ENCODE measurements at places on chromosomes 6 and 20. TPM values are rescaled to one million over a fixed set of nuclear protein-coding genes. Genes with fewer than 3 reads are reported as not detected.
A peak's percentile ranks its signal among the peaks of the same experiment; 100 is the strongest.

SSTR4 gene
- total RNA-seq, result 0.53 TPM

DNA sequence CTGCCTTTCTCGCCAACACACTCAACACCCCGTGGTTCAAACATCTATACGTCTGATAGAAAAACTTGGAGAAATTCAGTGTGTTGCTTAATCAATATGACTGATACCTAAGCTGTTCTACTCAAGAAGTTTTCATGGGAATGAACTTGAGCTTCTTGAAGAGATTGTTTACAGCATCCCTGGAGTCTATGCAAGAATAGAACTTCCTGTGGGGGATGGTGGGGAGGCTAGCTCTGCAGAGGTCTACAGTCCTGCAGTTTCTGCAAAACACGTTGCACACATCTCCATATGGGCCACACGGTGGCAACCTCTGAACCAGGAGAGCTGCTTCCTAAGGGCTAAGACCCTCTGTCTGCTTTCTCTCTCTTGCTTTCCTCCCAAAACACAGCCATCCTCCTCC is 32.7 kb upstream of the FANCE start:
- DNase-seq, result peak; percentile 51

GHRH gene
- not detected for total RNA-seq

GRCh38 chr6:99841297-99841696 is 152.7 kb downstream of the MCHR2 start:
- DNase-seq, result no peak

SOBP gene
- total RNA-seq, result 2.1 TPM

DNA sequence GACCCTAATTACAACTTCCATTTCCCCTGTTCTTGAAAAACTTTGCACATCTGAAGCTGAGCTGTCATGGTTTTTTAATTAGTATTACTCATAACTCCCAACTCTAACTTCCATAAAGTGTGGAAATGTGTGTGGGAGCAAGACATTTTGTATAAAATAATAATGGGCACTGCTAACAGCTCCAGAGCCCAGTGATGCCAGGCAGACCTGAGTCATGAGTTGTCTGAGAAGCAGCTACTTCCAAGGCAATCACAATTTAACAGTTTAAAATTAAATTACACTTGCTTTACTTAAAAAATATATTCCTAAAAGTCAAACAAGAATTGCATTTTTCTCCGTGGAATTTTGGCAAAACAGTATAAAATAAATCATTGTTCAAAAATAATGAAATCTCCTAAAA is 6.4 kb downstream of the SLC2A12 start:
- no peak for DNase-seq

DNA sequence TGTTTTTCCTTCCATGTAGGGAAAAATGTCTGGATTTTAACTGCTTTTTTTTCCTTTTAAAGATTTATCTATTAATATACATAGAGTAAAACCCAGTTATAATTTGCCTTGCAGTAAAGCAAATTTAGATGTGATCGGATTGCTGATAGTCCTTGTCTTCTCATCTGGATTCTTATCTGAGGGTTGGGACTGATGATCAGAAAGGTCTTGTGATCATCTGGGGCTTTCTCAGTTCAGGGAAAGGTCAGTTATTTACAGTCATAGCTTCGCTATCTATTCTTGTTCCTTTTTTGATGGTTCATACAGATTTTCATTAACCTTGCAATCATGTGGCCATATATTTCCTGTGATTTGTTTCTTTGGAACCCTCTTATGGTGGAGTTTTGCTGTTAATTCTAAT is 63.8 kb upstream of the CLDN20 start:
- no peak for DNase-seq

ARFGEF2 gene
- total RNA-seq, result 48.0 TPM

DLK2 gene
- total RNA-seq, result 0.33 TPM

- no peak for DNase-seq
These were observed 44.9 kb downstream of the TPD52L1 start for GRCh38 chr6:125198398-125198937.

DNA sequence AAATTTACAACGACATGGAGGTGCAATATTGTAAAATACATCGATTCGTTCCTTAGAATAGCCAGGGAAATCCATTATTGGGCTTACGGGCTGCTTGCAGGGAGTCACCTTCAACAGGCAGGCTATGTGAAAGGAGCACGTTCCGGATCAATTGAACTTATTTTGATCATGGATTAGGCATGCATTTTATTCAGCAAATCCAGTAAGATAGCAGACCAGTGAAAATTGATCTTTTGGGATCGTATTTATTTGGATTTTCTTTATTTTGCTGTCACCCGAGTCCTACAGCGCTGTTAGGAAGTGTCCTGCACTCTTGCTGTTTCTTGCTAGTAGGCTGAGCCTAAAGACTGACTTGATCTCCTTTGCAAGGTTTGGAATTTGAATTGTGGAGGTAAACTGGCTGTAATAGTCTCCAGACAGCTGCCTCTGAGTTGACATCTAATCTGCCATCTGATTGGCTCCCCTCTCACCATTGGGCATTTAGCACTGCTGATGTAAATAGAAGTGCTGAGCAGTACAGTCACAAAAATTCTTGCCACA is 3.0 kb downstream of the ARID1B start:
- DNase-seq, result peak; percentile 80

GPX5 gene
- total RNA-seq, result not detected

- DNase-seq, result peak; percentile 85
These were observed 161.6 kb upstream of the TNFAIP3 start for GRCh38 chr6:137705160-137706082.

- DNase-seq, result no peak
These were observed 153.4 kb upstream of the HEY2 start for GRCh38 chr6:125596020-125596419.

GRCh38 chr20:52829111-52829510 is 143.0 kb upstream of the TSHZ2 start:
- no peak for DNase-seq

- DNase-seq, result no peak
These were observed 238.6 kb downstream of the LRFN2 start for GRCh38 chr6:40348591-40348990.

GRCh38 chr6:189676-190075 is 102.6 kb upstream of the DUSP22 start:
- DNase-seq, result no peak

- DNase-seq, result no peak
These were observed 823.6 kb downstream of the MAFB start for GRCh38 chr20:39865446-39865845.

TRERF1 gene
- total RNA-seq, result 5.1 TPM

DNA sequence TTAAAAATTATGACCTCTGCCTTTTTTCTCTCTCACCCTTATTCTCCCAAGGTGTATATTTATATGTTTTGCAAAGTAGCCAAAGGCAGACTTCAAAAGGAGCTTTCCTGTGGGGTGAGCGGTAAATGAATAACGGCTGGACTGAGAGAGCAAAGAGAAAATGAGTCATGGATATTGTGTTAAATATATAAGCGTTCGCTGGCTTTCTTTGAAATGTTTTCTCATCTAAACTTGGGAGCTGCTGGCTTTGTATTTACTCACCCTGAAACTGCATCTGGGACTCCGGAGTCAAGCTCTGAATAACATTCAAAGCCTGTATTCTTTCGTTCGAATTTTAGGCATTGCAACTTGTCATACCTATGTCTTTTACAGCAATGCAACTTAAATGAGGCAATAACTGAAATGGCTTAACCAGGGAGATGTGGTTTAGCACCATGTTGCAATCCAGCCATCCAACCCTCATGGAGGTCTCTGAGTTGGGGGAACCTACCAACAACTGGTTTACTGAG is 32.0 kb downstream of the ATXN1 start:
- peak; percentile 54 for DNase-seq

LAMA2 gene
- total RNA-seq, result 55.6 TPM

HFE gene
- total RNA-seq, result 7.4 TPM

DNA sequence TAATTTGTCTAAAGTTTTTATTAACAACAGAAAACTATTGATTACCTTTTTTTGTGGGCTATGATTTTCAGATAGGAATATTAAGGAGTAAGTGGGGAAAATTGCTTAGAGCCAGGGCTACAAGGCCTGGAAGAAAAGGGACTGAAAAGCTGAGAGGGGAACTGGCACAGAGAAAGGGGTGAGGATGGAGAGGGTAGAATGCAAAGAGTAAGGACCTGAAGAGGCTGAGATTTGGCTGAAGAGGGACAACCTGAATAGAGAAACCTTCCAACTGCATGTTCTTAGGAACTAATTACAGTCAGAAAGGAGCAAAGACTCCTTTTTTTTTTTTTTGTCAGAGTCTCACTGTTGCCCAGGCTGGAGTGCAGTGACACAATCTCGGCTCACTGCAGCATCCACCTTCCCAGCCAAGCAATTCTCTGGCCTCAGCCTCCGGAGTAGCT is 16.7 kb downstream of the BTN2A1 start:
- no peak for DNase-seq

KCNK15 gene
- total RNA-seq, result 0.92 TPM

PACRG gene
- total RNA-seq, result 0.32 TPM

ROMO1 gene
- 285 TPM for total RNA-seq

GGTLC1 gene
- total RNA-seq, result not detected

MED23 gene
- 42.1 TPM for total RNA-seq

- no peak for DNase-seq
These were observed 602.5 kb upstream of the CDH4 start for GRCh38 chr20:60649541-60649940.

PRSS35 gene
- 36.2 TPM for total RNA-seq

HSPA1L gene
- 2.2 TPM for total RNA-seq

DNA sequence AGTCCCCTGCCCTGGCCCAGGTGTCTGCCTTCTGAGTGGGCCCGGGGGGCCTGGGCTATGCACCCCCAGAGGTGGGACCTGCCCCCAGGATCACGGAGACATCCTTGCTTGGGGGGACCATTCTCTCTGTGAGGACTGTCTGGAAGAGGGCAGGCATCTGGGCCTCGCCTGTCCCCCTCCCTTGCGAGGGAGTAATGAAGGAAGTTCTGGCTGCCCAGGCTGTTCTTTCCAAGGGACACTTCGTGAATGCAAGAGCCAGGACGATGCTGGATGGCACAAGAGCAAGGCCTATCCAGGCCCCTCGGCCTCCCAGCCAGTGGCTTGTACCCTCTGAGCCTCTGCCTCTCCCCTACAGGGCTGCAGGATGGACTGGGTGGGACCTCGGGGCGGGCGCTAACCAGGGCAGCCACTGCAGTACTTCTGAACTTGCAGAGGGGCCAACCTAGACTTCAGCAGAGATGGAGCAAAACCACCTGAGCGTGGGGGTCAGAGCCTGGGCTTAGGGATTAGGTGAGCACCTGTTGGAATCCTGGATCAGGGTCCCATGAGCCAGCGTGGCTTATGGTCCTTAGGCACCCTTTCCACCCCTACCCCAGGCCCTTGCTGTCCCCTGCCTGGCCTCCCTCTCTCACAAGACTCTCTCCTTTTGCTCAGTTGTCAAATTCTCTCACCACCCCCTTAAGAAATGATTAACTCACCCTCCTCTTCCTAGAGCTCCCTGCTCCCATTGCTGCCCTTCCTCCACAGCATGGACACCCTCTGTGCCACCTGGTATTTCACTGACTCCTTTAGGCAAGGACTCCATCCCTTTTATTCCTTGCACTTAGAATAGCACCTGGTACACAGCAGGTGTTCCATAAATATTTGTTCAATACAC is 53.2 kb downstream of the CTCFL start:
- DNase-seq, result no peak

DNA sequence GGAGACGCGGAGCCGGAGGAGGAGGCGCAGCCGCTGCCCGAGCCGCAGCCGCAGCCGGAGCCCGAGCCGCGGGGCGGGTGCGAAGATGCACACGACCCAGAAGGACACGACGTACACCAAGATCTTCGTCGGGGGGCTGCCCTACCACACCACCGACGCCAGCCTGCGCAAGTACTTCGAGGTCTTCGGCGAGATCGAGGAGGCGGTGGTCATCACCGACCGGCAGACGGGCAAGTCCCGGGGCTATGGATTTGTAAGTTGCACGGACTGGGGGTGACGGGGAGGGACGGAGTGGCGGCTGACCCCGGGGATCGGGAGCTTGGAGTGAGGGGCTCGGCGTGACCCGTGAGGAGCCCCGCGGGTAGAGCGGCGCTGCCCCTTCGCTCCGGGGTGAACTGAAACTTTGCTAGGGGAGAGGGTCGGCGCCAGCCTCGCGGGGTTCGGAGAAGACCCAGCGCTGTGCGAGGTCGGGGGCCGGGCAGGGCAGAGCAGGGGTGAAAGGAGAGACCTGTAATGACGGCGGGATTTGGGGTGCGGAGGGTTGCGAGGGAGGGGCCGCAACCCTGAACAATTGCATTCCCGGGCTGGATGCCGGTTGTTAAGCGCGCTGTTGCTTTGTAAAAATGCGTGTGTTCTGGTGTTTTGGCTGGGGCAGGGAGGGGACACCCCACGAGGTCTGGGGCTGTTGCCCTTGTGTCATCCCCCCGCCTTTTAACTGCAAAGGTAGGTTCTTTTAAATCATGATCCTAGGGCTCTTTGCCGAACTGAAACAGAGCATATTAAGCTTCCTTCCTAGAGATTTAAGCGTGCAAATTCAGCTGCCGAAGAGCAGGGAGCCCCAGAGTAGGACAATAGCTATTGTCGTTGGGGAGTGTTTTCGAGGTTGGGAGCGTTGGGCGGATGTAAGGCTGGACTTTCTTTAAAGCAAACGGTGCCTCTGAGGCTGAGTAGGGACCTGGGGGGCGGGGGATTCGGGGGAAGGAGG is 628 bp downstream of the RBM24 start:
- no peak for DNase-seq

TMEM30A gene
- total RNA-seq, result 165 TPM

SLC26A8 gene
- not detected for total RNA-seq

GRCh38 chr6:160259598-160259997 is 977 bp upstream of the SLC22A2 start:
- DNase-seq, result peak; percentile 57

- no peak for DNase-seq
These were observed 3.3 kb upstream of the APMAP start for GRCh38 chr20:24995741-24996448.

DNA sequence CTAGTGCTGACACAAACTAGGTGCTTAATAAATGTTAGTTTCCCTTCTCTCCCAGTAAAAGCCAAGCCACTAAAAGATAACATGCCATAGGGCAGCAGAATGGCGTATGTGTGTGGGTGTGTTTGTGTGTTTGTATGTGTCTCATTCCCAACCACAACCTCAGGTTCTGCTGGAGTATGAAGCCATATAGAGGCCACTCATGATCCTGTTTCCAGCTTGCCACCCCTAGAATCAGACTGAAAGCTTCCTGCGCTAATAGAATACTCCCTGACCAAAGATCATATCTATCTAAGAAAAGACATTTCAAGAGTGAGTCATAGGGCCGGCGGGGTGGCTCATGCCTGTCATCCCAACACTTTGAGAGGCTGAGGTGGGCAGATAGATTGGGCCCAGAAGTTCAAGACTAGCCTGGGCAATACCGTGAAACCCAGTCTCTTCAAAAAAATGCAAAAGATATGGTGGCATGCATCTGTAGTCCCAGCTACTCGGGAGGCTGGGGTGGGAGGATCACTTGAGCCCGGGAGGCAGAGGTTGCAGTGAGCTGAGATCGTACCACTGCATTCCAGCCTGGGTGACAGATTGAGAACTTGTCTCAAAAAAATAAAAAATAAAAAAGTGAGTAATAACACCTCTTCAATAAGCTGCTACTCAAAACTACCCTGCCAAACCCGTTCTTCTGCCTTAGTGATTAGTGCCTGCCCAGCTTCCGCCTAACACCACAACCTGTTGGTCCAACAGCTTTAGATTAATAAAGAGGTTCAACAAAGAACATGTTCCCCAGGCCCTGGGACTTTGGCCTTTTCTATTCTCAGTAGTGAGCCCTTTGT is 11.8 kb upstream of the SNRPC start:
- peak; percentile 78 for DNase-seq
